ENCODE measurements at places on chromosomes 5 and 9.

- DNase-seq = no peak
Measured at GRCh38 chr5:147935032-147935431, 28.7 kb upstream of the C5orf46 start.

DNA sequence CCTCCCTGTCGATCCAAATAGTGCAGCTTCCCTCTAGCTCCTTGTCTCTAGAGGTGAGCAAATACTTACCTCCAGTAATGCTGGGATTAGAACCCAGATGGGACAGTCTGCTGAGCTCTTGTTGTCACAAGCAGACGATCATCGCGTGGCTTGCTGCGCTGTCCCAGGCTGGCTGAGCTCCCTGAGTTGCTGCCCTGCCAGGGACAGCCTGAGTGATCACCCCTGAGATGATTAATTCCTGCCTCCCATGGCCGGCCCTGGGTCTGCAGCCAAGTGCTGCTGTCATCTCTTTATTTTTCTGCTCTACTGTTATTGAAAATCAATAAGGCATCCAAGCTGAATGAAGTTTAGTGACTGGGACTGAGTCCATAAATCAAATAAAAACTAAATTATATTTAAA lies 94.0 kb upstream of the ALDH1B1 start:
- no peak for DNase-seq

- DNase-seq = no peak
Measured at GRCh38 chr5:132951897-132952296, 11.5 kb downstream of the AFF4 start.

GRCh38 chr9:134495881-134496412 lies 145.7 kb upstream of the COL5A1 start:
- no peak for DNase-seq

- DNase-seq = no peak
Measured at GRCh38 chr5:18483451-18483850, 849.2 kb downstream of the TAF11L14 start.

DNA sequence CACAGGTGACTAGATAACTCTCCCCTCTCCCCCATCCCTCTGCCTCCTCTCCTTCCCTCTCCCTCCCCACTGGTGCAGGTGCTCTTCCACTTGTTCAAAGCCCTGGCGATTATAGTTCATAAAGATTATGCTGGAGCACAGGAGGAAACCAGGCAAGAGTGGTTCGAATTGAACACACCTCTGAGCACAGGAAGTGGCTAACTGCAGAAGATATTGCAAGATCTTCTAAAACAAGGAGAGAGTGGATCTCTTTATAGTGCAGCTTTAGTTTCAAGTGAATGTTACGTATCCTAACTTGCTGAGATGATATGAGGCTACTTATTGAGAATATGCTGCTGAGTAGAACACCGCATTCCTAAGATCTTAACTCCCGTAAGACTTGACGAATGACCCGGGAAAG lies 178.4 kb downstream of the GOLPH3 start:
- no peak for DNase-seq

GRCh38 chr5:159786901-159787691 lies 129.2 kb upstream of the ADRA1B start:
- no peak for DNase-seq

DNA sequence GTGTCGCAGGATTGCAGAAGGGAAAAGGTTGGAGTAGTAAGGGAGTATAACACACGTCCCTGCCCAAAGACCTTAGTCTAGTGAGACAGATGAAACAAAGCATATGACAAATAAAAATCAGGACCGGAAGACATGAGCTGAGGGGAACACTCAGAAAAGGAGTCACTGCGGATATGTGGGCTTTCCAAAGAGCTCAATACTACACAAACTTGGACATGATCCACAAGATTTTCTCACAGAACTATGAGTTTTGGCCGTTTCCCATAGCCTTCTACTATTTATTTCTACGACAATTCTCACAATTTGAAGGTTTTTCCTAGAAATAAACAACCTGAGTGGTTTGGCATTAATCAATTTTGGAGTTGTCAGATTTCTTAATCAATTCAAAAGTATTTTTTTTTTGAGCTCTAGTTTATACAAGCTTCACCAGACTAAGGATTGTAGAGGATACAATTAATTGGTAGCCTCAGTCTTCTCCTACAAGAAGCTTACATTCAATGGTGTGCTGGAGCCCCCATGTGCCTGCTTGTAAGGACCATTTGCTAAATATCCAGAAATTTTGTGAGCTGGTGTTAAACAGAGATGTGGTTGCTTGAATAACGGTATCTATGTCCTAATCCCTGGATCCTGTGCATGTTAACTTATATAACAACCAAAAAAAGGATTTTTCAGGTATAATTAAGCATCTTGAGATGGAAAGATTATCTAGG lies 91.4 kb downstream of the ADAMTS12 start:
- DNase-seq = no peak

GRCh38 chr5:161548487-161549094 lies 2.1 kb upstream of the GABRB2 start:
- no peak for DNase-seq

- no peak for DNase-seq
Measured at GRCh38 chr5:84016085-84016484, 295.4 kb upstream of the HAPLN1 start.

- DNase-seq = no peak
Measured at GRCh38 chr9:25716220-25716872, 38.1 kb upstream of the TUSC1 start.

DNA sequence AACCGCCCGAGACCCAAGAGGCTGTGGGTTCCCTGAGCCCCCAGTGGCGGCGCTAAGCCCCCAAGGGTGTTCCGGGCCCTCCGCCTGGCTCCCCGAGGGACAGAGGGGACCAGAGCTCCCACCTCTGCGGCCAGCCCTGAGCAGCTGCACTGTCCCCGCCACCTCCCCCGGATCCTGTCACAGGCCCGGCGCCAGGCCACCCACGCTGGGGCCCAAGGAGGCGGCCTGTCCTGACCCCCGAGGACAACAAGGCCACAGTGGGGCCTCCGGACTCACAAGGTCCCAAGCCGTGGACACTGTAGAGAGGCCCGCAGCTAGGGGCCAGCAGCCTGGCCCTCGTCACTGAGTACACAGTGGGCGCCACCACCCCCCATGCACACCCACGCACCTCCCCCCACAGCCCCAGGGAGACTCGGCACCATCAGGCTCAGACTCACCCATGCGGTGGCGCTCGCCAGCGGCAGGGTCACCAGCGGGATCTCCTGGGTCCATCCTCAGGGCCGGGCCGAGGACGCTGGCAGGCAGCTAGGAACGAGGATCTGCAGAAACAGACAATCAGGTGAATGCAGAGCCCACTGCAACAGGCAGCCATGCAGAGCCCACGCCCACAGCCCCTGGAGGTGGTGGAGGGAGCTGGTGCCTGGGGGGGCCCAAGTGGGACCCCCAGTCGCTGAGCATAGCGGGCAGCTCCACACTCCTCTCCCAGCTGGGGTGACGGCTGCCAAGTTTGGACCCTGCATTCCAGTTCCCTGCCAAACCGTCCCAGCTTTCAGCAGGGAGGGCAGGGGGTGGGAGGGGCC lies 27.9 kb downstream of the EXD3 start:
- DNase-seq = no peak

GRCh38 chr5:181088289-181088688 lies 42.7 kb downstream of the OR2V1 start:
- peak; percentile 46 for DNase-seq

DNA sequence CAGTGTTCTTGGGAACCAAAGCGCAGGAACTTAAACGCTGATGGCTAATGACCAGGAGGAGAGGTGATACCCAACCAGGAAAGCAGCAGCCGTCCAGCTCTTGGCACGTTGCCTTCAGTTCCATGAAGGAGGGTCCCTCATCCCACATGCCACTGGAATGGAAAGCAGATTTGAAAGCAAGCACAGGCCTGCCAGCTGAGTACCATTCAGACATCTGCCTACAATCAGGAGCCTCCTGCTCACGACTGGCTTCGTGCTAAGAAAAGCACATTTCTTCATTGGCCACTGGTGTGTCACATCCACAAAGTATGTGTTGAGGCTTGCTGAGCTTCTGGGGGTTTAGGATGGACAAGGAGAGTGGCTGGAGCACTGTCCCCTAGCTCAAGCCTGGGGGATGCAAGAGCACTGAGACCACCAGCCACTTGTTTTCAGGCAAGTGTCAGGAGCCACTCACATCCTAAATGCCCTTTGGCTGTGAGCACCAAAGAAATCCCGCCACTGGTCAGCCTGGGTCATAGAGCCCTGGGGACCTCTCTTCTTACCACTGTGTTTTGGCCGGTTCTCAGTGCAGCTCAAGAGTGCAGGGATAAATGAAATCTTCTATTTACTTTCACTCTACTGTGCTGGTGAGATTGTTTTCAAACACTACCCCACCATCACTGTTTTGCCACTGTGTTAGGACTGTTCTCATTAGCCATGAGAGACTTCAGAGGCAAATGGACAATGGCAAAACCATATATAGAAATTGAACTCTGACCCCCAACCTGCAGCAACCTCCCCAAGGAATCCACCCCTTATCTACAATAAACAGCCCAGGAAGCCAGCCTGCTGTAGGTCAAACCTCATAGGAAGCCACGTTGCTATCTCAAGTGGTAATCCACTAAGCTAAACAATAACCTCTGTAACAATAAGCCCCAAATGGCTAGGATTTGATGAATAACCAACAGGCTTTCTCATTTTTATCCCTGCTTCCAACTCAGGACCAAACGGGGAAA lies 58.3 kb downstream of the MTX3 start:
- DNase-seq = no peak

- DNase-seq = no peak
Measured at GRCh38 chr5:10988622-10989021, 227.6 kb upstream of the DAP start.

- DNase-seq = no peak
Measured at GRCh38 chr9:38421498-38422211, 2.6 kb downstream of the IGFBPL1 start.

- DNase-seq = no peak
Measured at GRCh38 chr5:42808888-42809611, 2.6 kb downstream of the SELENOP start.

GRCh38 chr5:142486020-142486419 lies 161.2 kb upstream of the SPRY4 start:
- no peak for DNase-seq

- DNase-seq = peak; percentile 90
Measured at GRCh38 chr5:139342423-139342723, 719 bp downstream of the PAIP2 start.

DNA sequence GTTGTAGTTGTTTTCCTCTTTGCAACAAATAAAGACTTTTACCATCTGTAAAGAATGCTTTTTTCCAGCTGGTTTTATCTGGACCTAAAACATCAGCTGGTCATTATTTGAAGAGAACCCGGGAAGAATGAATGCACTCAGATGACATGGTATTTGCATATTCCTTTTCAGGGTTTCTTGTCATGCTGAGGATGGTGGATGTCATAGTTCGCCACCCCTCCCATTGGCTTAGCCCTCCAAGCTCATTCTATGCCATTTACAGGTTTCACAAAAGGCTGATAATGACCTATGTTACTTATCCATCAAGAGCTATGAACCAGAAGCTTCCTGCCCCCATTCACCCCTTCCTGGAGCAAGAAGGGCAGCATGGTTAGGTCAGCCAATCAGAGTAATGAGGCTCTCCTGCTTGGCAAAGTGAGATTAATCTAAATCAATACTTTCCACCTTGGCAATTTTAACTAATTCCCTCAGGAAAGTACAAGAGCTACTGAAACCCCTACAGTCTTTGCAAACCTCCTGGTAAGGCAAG lies 440.5 kb upstream of the TLE4 start:
- no peak for DNase-seq

DNA sequence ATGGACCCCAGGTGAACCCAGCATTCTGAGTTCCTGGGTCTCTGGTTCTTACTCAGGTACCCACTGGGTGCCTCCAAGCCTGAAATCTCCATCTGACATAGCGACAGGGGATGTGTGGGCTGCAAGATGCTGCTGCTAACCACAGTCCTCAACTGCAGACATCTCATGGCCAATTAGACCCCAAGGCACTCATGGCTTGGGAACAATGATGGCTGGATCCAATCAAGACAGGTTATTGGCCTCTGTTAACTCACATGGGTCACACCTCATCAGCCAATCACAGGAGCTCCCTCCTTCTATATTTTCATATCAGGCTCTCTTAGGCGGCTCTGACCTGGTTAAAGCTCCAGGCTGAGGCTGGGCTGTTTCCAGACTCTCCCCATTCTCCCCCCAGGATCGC lies 57.0 kb downstream of the CXXC5 start:
- no peak for DNase-seq

GRCh38 chr5:124403281-124403680 lies 343.2 kb downstream of the ZNF608 start:
- DNase-seq = no peak

- DNase-seq = no peak
Measured at GRCh38 chr5:133613184-133613583, 843 bp upstream of the FSTL4 start.

GRCh38 chr5:54671681-54672080 lies 154.1 kb downstream of the SNX18 start:
- no peak for DNase-seq

DNA sequence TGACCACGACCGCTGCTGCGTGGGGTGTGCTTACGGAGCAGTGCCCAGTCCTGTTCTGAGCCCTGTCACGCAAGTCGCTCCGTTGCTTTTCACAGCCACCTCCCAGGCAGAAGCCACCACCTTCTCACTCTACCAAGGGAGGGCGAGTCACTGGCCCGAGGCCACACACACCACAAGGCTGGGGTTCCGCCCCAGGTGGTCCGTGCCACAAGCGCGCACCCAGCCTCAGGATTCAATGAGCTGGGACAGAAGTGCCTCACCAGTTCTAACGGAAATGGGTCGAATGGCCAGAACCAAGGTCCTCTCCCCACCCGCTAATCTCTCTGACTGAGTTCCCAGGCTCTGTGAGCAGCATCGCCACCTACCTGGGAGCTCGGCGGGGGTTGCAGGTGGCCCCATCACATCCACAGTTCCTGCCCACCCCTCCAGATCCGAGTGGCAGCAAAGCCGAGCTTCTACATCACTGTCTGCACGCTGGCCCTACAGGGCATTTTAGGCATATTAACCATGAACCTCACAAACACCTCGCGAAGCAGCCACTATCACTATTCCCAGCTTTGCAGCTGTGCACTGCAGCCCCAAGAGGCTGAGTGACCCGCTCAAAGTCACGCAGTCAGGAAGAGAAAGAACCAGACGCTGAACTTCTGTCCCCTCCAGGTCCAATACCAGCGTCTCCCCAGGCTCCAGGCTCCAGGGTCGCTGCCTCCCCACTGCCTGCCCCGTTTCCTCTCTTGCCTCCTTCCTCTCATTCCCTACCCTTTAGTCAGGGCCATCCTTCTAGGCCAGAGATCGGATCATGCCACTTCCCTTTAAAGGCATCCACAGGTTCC lies 92.1 kb upstream of the PHYKPL start:
- peak; percentile 75 for DNase-seq

DNA sequence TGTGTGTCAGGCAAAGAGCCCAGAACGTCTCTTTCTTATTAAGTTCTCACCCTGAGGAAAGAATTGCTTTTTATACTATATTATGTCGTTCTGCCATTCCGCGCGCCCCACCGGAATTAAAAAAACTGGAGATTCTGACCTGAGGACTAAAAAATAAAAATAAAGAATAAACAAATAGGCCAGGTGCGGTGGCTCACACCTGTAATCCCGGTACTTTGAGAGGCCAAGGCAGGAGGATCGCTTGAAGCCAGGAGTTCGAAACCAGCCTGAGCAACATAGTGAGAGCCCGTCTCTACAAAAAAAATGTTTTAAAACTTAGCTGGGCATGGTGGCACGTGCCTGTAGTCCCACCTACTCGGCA lies 677 bp upstream of the DYNC2I2 start:
- no peak for DNase-seq

- DNase-seq = no peak
Measured at GRCh38 chr9:135840107-135840506, 67.2 kb downstream of the CAMSAP1 start.
